Astrocyte of the spinal cord (primary cell): ENCODE measurements at places on chromosomes 11 and 22.

- no peak for DNase-seq
Observed at GRCh38 chr11:102729849-102730815, 5.4 kb upstream of the MMP8 start.

GRCh38 chr11:119419834-119420492, 3.0 kb downstream of the THY1 start:
- no peak for DNase-seq

- DNase-seq = no peak
Observed at GRCh38 chr22:49153921-49154320, 673.8 kb downstream of the BRD1 start.

- no peak for DNase-seq
Observed at GRCh38 chr11:81946831-81947230, 786.8 kb downstream of the FAM181B start.

GRCh38 chr11:128955636-128956035, 13.0 kb upstream of the TP53AIP1 start:
- no peak for DNase-seq

- DNase-seq = peak; percentile 74
Observed at GRCh38 chr11:102171101-102171500, 60.9 kb downstream of the YAP1 start.

DNA sequence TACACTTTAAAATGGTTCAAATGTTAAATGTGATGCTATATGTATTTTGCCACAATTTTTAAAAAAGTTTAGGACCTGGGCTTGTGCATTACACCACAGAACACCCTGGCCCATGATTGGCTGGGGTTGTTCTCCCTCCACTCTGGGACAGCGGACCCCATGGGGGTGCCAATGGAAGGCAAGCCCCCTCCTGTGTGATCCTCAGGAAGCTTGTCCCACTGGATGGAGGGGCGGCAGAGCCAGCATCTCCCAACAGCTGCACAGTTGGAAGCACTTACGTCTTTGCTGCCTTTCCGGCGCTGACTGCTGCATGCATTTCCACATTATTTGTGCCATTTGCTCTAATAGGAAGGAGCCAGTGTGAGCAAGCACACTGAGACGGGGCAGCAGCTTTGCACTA, 196.5 kb downstream of the SHANK2 start:
- no peak for DNase-seq

- DNase-seq = no peak
Observed at GRCh38 chr11:102643941-102644340, 18.8 kb upstream of the MMP20 start.

DNA sequence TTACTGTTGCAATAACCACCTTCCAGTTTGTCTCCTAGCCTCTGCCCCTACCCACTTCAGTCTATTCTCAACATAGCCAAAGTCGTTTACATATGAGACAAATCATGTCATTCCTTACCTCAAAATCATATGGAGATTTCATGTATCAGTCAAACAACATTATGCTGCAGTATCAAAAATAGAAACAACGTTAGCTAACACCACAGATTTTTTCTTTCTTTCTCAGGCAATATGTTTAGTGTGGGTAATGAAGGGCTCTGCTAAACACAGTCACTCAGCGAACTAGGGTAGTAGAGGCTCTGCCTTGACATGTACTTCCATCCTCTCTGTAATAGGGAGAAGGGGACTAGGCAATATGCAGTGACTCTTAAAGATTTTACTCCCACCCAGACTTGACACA, 141.3 kb upstream of the DDI1 start:
- no peak for DNase-seq

- no peak for DNase-seq
Observed at GRCh38 chr11:14414470-14415461, 55.8 kb upstream of the RRAS2 start.

DNA sequence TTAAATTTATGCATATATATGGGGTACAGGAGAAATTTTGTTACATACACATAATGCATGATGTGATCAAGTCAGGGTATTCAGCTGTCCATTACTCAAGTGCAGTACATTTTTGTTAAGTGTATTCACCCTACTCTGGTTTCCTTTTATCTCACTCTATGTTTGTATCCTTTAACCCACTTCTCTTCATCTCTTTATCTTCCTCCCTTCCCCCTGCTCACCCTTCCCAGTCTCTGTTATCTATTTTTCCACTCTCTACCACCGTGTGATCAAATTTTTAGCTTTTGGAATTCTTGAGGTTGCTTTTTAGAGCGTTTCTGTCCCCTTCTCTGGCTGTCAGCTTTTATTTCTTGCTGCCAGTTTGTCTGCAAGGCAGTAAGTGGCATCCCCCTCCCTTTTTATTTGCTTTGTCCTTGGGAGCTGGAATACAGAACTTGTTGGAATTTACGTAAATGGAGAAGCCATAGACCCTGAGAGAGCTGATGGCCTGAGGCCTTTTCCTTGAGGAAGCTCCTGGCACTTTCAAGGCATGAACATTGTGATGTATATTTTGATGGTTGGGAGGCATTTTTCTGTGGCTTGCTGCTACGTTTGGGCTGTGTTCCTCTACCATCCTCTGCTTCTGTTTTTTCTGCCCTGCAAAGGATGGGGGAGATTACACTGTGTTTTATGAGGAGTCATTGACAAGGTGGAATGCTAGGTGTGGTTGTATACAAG, 148.6 kb downstream of the LDLRAD3 start:
- DNase-seq = no peak

DNA sequence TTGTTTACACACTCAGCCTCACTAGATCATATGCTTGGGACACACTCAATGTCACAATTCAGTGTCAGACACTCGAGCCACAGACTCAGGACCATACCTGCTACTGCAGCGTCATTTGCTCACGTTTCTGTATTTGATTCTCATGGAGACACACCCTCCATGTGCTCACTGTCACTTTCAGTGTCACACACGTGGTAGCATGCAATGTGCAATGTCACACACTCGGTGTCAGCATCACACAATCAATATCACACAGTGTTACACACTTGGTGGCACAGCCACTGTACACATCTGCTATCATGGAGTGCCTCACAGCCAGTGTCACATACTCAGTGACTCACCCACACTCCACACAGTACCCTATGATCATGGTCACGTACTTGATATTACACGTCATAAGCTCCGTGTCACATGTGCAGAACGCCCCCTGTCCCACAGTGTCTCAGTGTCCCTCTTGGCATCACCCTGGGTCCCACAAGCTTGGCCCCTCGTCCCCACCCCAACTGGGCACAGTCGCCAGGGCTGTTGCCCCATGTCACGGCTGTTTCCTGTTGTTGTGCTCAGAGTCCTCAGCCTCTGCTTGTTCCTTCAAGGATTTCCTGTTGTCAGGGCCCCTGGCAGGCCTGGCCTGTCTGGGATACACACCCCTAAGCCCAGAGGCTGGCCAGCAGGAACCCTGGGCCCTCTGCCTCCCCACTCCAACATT, 49.6 kb downstream of the PDE2A start:
- DNase-seq = no peak

DNA sequence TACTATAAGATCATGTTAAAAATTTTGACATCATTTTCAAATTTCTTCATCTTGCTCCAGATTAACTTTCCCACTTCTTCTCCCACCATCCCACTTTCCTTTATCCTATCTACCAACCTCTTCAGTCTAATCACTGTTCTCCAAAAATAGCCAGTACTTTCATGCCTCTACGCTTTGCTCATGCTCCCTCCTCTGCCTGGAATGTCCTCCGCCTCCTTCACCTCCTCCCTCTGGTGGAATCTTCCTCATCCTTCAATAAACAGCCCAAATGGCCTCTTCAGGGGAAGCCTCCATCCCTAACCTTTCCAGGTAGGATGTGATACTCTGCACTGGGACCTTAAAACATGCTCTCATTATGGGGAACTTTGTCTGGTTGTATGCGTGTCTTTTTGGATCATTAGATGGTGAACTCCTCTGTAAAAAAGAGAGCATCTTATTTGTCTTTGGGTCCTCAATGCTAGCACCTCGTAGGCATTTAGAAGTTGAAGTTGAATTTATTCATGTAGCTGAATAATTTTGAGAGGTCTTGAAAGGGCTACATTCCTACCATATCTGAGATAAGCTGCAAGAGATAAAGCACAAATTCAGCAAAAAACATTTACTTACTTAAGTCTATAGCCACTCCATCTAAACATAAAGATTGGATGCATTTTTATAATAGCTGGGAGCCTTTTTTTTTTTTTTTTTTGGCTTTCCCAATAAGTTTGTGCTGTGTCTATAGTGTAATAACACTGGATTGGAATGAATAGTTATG, 8.0 kb upstream of the CSRP3 start:
- DNase-seq = no peak

DNA sequence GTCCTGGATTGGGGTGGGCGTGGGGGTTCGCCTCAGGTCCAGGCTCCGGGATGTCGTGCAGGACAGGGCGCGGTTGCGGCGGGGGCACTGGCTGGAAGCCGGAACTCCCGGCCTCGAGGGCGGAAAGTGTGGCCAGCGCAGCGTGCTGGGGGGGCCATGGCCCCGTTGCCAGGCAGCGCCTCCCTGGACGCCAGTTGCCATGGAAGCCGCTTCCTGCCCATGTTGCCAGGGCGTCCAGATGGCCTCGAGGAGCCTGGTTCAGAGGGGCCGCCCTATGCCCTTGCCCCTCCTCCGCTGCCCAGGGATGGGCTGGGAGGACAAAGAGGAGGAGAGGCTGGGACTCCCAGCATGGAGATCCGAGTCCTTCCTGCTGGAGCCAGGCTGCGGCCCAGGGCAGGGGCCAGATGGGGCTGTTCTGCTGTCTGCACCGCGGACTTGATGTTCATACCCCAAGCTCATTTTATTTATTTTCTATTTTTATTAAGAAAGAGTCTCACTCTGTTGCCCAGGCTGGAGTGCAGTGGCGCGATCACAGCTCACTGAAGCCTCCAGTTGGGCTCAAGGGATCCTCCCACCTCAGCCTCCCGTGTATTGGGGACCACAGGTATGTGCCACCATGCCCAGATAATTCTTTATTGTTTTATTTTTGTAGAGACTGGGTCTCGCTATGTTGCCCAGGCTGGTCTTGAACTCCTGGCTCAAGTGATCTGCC, 4.6 kb upstream of the CCDC188 start:
- DNase-seq = peak; percentile 59

- peak; percentile 12 for DNase-seq
Observed at GRCh38 chr11:120805960-120806555, 217.8 kb upstream of the TBCEL start.

GRCh38 chr11:44468345-44468988, 97.0 kb upstream of the CD82 start:
- DNase-seq = no peak

- no peak for DNase-seq
Observed at GRCh38 chr11:33259869-33260268, 2.7 kb downstream of the HIPK3 start.

DNA sequence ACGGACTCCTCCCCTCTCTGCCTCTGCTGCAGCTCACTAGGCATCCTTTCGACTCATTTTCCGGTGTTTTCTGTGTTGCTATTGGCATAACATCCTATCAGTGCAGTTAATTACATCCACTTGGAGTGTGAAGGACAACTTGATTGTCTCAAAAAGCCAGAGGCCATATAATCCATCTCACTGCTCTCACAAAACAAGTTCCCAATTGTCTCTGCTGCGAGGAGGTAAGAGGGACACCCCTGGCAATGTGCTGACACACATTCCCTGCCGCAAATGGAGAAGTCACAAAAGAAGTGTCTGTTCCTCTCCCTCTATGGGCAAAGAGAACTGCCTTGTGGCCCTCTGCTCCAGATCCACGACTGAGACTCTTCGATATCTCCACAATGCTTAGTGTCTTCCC, 618.4 kb downstream of the OPCML start:
- no peak for DNase-seq

DNA sequence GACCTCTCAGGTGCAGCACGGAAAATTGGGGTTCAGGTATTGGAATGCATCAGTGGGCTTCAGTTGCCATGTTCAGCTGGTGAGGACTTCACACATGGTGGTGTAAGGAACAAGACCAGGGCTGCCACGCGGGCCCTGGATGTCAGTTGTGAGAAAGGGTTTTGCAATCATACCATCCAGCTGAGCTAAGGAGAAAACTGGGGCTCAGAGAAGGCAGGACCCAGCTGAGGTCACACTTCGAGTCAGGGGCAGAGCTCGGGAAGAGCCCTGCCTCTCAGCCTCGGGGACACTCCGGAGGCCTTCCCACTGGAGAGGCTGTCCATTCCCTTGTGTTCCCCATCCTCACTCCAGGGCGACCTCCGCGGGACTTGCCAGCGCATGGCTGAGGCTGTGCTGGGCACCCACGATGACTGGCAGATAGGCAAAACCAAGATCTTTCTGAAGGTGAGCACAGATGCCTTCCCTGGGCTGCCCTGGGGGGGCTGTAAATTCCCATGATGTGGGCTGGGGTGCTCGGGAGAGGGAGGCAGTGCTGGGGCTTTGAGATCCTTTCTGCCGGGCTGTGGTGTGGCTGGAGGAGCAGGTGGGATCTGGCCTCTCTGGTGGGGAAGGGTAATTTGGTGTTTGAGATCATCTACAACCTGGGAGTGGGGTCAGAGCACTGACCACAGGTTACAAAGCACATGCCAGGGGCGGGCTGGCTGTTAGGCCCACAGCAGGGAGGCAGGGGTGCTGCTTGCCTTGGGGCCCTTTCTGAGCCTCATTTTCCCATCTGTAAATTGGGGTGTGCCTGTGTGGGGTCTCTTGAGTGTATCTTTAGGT, 47.2 kb downstream of the MYO7A start:
- no peak for DNase-seq

DNA sequence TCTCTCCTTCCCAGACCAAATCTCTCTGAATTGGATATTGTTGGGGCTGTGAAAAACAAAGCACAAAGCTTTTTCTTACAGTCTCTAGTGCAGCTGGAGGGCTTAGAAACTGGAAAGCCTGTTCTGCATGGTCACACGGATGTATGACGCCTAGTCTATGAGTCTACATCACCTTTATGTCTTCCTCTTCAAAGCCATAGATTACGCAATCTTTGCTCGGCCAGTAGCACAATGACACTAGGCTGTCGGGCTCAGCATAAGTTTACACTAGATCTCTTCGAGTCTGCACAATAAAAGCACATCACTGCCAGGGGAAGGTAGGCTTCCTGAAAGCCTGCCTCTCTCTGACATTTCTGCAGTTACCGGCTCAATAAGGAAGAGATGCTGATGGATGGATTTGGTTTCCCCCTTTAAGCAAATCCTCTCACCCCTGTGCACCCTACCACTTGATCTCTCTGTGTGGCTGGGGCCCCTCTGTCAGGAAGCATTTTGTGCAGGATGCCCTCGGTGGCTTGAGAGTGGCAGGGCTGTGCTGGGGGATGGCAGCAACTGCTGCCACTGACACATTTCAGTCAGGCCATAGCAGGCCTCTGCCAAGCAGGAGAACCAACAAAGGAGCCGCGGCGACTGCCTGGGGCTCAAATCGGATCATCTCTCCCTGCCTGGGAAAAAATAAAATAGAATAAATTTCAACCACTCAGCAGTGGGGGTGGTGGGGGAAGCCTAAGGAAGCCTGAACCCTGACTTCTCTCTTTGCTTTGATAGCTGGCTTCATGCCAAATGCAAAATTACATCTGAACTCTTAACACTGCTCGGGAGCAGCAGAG, 1272.8 kb downstream of the LRRC4C start:
- DNase-seq = no peak

GRCh38 chr11:116513894-116514293, 258.9 kb downstream of the BUD13 start:
- DNase-seq = peak; percentile 15

- no peak for DNase-seq
Observed at GRCh38 chr11:64562723-64563351, 28.2 kb upstream of the SLC22A12 start.
